NCI-H1436 treated with DMSO at 0.1 percent for 48 hours (cell line): ENCODE measurements at places on chromosomes 3 and 15.

GRCh38 chr3:43953814-43954692, 263.3 kb downstream of the ABHD5 start:
- no peak for DNase-seq

GRCh38 chr3:150414258-150414657, 6.2 kb downstream of the TSC22D2 start:
- no peak for DNase-seq

DNA sequence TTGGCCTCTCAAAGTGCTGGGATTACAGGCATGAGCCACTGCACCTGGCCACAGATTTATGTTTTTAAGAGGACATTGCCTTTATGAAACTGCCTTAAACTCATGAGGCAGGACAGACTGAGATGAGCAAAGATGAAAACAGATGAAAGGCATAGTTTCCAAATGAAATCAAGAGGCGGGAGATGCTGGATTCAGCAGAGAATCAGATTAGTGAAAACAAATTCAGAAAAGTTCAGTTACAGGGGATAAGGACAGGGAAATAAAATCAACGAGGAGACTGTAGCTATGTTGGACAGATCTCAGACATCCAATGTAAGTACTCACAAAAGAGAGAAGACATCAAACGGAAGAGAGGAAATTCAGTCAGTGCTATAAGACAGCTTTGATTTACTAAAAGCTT, 68.1 kb downstream of the ADAMTSL3 start:
- no peak for DNase-seq

- no peak for DNase-seq
Observed at GRCh38 chr15:26197719-26198118, 334.6 kb upstream of the ATP10A start.

DNA sequence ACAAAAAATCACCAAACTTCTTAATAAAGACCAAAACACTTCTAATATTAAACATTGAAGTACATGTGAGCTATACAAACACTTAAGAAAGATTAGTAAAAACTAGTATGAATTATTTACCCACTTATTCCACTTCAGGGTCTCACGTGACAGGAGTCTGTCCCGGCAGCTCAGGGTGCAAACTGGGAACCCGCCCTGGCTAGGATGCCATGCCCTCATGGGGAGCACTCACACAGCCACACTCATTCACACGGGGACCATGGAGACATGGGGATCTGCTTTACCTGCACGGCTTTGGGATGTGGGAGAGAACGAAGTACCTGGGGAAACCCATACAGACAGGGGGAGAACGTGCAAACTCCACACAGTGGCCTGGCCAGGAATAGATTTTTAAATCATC, 179.3 kb upstream of the UBE3A start:
- no peak for DNase-seq

GRCh38 chr15:44529864-44530604, 6.9 kb upstream of the EIF3J start:
- DNase-seq, result no peak

GRCh38 chr3:189841473-189842205, 210.4 kb downstream of the TP63 start:
- DNase-seq, result no peak
